ENCODE measurements at places on chromosomes 4 and X.
A peak's percentile ranks its signal among the peaks of the same experiment; 100 is the strongest.

DNA sequence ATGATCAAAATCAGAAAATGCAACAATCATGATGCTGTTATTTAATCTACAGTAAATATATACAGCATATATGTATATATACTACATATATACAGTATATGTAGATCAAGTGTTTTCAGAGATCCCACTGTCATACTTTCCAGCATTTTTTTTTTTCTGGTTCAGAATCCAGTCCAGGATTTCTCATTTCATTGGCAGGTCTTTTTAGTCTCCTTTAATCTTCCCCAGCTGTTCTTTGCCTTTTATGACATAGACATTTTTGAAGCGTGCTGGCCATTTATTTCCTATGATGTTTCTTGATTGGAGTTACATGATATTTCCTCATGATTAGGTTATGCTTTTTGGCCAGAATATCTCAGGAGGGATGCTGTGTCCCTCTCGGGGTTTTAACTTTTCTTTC lies 92.0 kb upstream of the TLR2 start:
- no peak for DNase-seq

GRCh38 chr4:27009539-27009938 lies 148.9 kb downstream of the STIM2 start:
- no peak for DNase-seq

DNA sequence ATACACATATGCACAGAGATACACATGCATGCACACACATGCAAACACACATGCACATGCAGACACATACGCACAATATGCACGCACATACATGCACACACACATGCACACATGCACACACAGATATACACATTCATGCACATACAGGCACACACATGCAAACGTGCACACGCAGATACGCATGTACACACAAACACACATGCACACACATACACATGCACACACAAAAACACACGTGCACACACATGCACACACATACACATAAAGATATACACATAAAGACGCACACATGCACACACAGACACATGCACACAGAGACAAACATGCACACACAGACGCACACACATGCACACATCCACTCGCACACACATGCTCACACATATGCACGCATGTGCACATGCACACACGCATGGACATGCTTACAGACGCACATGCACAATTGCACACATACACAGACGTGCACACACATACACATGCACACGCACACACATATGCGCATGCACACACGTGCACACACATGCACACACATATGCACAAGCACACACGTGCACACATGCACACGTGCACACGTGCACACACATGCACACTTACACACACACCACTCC lies 145.2 kb downstream of the ADRA2C start:
- DNase-seq, result no peak

GRCh38 chr4:81274460-81274859 lies 59.4 kb upstream of the PRKG2 start:
- no peak for DNase-seq

- DNase-seq, result no peak
Observed at GRCh38 chr4:13137390-13137789, 346.8 kb downstream of the RAB28 start.

DNA sequence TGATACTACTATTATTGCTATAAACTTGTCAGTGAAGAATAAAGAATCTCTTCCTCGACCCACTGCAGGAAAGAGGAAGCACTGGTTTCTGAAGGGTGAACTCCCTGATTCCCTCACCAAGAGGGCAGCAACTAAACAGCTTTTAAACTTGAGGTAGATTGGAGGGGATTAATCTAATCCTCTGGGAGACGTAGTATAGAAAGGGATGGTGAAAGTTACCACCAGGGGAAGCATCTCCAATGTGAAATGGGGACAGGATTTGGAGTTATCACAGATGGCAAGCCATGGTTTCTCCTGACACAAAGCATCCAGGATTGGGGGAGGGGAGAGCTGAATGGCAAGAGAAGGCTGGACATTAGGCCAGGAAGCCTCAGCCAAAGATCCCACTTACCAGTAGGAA lies 62.7 kb upstream of the PTPN13 start:
- DNase-seq, result no peak

DNA sequence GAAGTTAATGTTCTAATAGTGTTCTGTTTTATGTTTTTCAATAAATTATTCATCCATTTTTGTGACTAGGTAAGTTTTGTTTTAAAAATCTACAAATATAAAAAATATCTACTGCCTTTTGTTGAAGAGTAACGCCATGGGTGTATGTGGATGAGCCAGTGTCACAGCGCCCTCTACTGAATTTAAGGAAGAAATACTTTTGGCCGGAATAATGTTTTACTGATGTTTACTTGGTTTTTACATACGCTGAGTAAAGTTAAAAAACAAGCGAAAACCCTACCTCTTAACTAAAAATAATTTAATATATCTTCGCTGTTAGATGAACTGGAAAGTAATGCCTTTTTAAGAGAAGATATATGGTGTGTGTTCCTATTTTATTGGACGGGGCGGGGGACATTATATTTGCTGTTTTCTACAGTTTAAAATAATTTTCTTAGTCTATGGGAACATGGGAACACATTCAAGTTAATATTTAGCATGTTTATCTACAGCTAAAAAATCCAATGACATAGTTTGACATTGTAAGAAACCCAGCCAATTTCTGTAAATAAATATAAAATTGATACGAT lies 86.1 kb downstream of the CPE start:
- no peak for DNase-seq

DNA sequence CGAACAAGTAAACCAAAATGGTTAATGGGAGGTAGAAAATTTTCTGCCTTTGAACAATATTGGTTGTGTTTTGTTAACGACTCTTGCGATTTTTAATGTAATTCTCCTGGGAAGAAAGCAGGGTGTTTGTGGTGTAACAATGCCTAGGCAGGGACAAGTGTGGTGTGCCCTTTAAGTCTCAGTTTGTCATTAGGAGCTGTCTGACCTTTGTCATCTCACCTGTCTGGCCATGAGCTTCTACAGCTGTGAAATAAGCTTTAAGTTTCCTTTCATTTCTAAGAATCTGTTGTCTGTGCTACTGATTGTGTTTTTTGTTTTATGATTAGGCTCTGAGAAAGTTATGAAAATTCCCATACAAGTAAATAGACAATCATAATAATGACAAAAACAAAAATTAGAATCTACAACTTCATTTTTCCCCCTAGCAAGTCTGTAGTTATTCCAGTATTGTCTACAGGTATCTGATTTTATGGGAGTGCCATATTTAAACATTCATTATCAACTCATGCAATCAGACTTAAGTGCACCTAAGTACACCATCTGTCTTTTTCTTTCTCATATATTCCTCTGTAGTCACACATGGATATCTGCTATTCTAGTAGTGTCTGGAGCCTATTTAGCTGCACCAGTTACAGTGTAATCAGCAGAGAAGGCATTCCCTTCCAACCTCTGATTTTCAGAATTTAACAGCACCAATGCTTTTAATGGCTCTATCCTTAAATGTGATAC lies 203.5 kb downstream of the PPARGC1A start:
- no peak for DNase-seq

- DNase-seq, result peak; percentile 50
Observed at GRCh38 chr4:180766045-180766444, 1477.2 kb upstream of the TENM3 start.

- no peak for DNase-seq
Observed at GRCh38 chr4:73943555-73943954, 38.3 kb downstream of the PF4 start.

DNA sequence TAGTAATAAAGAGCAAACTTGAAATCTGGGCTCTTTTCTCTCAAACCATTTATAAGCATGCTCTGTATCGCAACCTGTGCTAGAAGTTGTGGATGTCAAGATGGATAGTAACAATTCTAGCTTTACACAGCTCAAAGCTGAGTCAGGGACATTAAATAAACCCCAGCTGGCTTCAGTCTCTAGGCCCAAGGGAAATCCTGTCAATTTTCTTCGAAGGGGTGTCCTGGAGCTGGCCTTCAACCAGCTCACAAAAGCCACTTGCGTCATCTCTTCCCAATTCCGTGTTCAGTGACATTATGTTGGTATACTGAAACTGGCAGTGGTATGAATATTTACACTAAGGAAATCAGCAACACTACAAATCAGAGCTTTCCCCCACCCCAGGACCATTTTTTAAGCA lies 89.8 kb upstream of the PRKG2 start:
- no peak for DNase-seq

DNA sequence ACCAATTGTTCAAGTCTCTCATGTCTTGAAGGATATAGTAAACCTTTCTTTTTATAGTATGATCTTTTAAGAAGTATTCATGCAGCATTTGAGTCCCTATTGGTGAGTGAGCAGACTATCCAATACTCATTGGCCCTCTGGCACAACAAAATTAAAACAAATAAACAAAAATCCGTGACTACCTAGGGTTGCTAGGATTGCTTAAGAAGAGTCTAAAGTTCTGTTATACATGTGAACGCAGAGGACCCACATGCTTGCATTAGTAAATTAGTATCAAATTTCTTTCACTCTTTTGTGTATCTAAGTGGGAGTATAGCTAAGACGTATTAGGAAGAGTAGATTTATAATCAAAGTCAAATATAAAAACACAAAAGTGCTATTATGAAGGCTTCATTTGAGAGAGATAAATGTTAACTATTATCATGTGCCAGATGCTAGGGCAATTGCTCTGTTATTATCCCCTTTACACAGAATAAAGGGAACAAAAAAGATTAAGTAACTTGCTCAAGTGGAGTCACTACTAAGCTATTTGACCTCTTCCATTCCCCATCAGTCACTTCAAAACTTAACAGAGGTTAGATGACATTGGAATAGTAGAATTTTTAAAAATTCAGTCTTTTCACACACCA lies 29.2 kb upstream of the LARP1B start:
- no peak for DNase-seq

GRCh38 chr4:117777721-117778120 lies 256.6 kb upstream of the NDST3 start:
- no peak for DNase-seq

- DNase-seq, result peak; percentile 27
Observed at GRCh38 chr4:123830930-123831329, 434.3 kb downstream of the SPRY1 start.

DNA sequence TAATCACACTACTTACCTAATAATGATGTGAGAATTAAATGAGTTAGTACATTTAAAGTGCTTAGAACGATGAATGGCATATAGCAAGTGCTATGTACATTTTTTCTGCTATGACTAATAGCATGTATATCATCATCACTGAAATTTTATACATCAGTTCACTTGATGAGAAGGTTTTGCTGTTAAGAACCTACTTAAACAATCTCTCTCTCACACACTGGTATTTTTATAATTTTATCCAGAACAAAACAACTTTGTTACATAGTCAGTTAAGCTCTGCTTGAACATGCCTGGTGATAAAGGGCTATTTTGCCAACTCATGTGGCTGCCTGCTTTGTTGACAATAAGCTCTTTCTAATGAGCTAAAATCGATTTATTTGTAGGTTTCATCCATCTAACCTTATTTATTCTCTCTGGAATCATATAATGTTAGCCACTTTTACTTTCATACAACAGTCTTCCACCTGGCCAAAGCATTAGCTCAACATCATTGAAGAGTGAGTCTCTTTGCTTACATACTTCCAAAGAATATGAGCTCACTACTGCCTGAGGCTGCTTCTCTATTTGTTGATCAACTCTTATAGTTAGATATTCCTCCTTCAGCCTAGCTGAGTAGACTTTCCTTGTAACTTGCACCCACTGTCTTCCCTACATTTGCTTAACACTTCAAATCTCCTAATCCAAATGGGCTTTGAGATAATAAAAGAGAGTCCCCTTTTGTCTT lies 372.7 kb upstream of the BOD1L1 start:
- DNase-seq, result no peak

DNA sequence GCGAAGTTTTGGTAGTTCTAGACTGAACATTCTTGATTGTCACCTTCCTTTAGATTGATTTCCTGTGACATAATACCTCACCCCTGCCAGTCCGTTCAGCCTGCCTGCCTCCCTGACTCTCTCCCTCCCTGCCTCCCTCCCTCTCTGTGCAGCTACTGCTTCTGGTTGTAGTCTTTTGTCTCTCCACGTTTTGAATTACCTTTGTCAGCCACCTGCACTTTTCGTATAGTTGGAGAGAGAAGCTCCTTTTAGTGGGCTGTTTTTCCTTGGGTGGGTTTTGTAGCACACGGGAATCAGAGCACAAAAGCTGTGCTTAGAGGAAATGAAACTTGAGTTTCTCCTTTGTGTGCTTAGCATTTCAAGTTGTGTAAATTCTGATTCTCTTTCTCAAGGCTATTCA lies 32.6 kb upstream of the MSMO1 start:
- DNase-seq, result no peak

- no peak for DNase-seq
Observed at GRCh38 chrX:65706041-65706828, 38.8 kb downstream of the MSN start.

GRCh38 chr4:11158971-11159370 lies 269.7 kb downstream of the HS3ST1 start:
- DNase-seq, result no peak

DNA sequence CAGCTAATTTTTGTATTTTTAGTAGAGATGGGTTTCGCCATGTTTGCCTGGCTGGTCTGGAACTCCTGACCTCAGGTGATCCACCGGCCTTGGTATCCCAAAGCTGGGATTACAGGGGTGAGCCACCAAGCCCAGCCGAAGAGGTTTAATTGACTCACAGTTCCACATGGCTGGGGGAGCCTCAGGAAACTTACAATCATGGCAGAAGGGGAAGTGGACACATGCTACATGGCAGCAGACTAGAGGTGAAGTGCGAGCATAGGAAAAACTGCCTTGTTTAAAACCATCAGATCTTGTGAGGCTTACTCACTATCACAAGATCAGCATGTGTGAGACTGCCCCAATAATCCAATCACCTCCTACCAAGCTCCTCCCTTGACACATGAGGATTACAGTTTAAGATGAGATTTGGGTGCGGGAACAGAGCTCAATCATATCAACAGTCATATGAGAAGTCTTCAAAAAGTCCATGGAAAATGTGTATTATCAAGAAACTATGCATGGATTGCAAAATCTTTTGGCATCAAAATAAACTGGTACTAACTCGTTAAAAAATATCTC lies 25.8 kb upstream of the RPL39 start:
- no peak for DNase-seq

DNA sequence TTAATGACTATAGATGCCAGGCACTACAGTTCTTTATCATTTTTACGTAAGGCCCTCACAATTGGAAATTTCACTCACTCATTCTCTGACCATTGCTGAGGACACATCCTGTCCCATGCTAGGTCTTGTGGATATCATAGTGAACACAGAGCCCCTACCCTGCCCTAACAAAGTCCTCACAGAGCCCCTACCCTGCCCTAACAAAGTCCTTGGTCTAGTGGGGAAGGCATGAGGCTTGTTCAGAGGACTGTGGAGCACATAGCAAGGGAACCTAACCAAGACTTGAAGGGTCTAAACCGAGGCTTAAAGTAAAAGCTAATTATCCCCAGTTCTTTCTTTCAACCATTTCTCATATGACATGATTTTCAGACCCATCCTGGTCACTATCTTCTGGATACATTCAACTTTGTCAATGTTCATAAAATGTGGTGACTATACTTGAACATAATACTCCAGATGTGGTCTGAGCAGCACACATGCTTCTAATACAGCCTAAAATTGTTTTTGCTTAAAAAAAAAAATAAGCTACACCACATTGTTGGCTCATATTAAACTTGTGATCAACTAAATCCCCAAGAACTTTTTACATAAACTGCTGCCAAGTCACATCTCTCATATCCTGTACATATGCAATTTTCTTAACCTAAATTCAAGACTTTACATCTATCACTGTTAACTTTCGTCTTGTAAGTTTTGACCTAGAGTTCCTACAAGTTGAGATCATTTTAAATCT lies 77.0 kb downstream of the GPC3 start:
- DNase-seq, result no peak

GRCh38 chr4:158605393-158605792 lies 66.3 kb downstream of the C4orf46 start:
- DNase-seq, result no peak

GRCh38 chr4:180512801-180513475 lies 1730.3 kb upstream of the TENM3 start:
- DNase-seq, result no peak

All from glutamatergic neuron (in vitro differentiated cells).